Mammary epithelial cell (primary cell): ENCODE measurements at places on chromosomes 7 and 10. TPM values are rescaled to one million over a fixed set of nuclear protein-coding genes. Genes with fewer than 3 reads are reported as not detected.

FAM237B gene
- total RNA-seq = not detected in 2 replicates

DNA sequence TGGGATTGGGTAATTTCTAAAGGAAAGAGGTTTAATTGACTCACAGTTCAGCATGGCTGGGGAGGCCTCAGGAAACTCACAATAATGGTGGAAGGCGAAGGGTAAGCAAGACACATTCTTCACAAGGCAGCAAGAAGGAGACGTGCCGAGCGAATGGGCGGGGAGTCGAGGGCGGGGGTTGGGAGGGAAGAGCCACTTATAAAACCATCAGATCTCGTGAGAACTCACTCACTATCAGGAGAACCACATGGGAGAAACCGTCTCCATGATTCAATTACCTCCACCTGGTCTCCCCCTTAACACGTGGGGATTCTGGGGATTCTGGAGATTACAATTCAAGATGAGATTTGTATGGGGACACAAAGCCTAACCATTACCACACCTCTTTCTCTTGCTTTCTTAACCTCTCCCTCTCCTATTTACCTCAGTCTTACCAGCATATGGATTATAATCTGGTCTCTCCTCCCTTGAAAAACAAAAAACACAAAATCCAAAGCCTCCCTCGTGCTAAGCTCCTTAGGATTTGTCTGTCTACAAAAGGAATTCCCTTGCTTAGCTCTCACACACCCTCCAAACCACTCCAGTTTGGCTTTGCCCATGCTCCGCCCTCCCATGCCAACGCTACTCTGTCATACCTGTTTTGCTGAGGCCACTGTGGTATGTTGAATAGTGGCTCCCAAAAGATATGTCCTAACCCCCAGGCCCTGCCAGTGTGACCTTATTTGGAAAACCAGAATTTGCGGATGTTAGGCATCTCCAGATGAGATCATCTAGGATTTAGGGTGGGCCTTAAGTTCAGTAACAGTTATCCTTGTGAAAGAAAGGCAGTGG is 19.6 kb upstream of the EFCAB10 start:
- DNase-seq = peak; percentile 50

DNA sequence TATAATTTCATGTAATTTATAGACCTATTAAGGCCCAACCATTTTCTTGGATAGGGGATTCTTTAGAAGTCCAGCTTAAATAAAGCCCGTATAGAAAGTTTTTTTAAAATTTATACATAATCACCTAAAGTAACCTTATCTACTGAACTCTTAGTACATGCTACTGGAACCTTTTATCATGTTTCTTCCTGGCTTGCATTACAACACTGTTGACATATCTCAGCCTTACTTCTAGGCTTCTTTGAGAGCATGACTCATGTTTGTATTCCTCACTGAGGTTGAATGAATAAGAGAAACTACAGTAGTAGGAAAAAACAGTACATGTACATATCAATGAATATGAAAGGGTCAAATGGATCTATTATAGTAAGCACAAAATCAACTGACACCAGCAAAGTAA is 8.2 kb upstream of the MAGI2 start:
- DNase-seq = peak; percentile 75

GRCh38 chr7:7119729-7120128 is 62.6 kb upstream of the C1GALT1 start:
- DNase-seq = no peak
